ENCODE measurements at places on chromosomes 11 and 22.

- DNase-seq: peak; percentile 69
These were observed 6.4 kb downstream of the ENDOD1 start for GRCh38 chr11:95095858-95096587.

- DNase-seq: no peak
These were observed 60.4 kb upstream of the UBASH3B start for GRCh38 chr11:122594986-122595645.

- no peak for DNase-seq
These were observed 12.5 kb downstream of the CDPF1 start for GRCh38 chr22:46237453-46238124.

DNA sequence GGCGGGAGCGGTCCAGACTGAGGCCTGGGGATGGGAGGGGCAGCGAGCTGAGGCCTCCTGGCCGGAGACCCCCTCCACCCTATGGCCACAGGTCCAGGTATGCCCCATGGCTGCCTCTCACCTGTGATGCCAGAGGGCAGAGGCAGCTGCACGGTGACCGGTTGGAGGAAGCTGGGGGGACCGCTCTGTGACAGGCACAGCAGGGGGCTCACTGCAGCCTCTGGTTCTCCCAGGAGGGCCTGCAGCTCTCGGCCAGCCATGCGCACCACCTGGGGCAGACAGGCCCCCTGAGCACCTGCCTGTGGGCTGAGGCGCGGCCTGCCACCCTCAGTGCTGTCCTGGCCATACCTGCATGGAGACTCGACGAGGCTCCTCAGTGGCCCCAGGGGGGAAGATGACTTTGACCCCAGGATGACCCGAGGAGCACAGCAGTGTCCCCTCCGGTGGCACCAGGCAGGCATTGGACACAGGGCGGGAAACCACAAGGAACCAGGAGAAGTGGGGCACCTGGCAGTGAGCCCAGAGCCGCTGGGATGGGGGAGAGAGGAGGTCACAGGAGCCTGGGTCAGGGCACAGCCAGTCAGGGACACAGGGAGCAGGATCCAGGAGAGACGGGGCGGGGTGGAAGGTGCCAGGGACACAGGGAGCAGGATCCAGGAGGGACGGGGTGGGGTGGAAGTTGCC, 3.2 kb upstream of the SLC25A22 start:
- DNase-seq: no peak

DNA sequence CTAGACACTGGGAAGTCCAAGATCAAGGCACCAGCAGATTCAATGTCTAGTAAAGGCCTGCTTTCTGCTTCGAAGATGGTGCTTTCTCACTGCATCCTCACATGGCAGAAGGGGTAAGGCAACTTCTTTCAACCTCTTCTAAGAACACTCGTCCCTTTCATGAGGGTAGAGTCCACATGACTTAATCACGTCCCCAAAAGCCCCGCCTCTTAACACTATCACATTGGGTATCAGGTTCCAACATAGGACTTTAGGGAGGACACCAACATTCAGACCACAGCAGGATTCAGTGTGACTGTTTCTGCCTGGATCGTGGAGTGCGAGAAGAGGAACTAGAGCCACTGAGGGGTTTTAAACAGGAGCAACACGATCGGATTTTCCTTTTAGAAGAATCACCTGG, 3.7 kb upstream of the TIRAP start:
- no peak for DNase-seq

GRCh38 chr11:75810637-75811390, 4.2 kb upstream of the UVRAG start:
- DNase-seq: peak; percentile 79

- DNase-seq: no peak
These were observed 4.4 kb downstream of the CAVIN3 start for GRCh38 chr11:6315811-6316425.

DNA sequence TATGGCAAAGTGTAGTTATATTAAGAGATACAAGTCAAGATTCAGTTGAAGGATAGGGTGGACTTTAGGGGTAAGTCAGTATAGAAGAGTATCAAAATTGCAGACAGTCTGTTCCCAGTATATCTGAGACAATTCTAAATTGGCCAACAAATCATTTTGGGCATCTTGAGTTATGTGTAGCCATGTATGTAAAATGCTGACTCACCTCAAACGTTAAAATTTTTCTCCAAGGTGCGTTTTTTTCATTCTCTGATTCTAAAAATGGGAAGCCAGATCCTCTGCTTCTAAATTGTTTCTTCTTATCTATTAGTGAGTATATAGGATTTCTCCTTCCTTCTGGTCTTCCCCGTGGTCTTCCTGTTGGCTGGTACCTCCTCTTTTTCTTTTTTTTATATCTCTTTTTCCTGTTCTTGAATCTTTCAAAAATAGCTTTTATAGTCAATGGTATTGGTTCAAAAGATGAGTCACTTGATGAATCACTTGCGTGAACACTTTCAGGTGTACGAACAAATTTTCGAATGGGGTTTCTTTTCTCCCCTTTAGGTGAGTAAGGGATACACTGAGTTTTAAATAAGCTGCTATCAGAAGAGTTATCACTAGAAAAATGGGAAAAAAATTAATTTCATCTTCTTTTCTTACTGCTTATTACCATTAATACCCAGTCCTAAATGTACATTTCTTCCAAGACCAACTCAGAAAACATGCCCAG, 3.2 kb downstream of the TAF1D start:
- DNase-seq: no peak

DNA sequence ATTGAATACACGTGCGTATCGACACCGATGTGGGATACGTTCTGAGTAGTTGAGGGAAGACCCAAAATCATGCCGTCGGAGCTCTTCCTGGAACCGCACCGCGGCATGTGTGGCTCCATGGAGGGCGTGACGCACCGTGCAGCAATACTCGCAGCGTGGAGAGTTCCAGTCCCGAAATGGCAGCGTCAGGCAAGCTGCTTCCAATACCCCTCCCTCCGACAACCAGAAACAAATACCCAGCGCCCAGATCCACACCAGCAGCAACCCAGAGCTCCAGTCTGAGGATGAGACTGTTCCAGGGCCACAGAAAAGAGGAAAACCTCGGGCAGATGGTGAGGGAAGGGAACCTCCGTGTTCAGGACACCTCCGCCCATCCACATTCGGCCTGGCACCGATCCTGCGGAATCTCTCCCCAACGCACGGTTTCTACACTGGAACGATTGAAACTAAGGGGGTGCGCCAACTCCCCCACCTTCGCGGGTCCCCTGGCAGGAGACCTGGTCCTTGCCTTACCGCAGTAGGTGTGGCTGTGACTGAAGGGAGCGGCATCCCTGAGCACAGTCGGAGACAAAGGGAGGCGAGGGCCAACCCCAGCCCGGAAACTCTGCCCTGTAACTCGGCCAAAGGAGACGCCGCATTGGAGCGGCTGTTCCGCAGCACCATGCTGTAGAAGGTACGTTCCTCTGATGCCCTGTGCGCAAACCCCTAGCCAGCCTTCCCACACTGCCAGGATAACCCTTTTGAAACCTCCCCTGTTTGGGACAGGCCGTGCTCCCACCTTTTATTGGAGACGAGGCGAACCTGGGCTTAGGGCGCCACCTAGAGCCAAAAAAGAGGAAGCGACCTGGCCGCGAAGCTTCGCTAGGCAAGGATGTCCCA, 28.2 kb downstream of the DBX1 start:
- DNase-seq: no peak

- no peak for DNase-seq
These were observed 144.3 kb upstream of the ANO3 start for GRCh38 chr11:26187639-26188038.

DNA sequence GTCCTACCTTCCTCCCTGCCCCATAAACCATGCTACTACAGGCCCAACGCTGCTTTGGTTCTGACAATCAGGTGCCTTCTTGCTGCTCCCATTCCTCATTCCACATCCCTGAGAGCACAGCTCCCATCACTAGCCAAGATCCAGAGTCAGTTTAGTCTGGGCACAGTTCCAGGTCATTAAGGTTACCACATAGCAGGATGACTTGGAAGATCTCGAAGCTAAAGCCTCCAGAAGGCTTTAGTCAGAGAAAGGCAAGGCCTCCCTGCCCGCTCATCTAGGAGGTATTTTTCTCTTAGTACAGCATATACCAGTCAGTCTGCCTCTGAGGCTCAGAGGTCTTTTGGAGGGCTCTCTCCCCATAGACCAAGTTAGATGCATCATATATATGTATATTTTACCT, 30.3 kb downstream of the TRIM66 start:
- DNase-seq: no peak

DNA sequence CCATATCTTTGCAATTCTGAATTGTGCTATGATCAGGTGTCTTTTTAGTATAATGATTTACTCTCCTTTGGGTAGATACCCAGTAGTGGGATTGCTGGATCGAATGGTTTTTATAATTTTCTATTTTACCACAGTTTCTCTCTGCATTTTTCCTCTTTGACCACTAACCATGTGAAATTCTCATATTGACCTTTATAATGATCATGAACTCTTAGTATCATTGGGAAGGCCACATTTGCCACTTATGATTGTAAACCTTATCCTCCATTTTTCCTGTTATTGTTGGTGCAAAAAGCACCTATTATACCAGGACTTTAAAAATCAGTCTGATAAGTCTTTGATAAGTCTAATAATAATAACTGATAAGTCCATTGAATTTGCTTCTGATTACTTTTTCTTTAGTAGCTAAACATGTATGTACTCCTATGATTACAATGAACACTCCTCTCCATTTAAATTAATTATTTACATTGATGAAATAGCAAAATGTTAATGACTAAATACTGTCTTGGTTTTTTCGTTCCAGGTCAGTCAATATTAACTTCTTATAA, 9.6 kb downstream of the NEAT1 start:
- no peak for DNase-seq

DNA sequence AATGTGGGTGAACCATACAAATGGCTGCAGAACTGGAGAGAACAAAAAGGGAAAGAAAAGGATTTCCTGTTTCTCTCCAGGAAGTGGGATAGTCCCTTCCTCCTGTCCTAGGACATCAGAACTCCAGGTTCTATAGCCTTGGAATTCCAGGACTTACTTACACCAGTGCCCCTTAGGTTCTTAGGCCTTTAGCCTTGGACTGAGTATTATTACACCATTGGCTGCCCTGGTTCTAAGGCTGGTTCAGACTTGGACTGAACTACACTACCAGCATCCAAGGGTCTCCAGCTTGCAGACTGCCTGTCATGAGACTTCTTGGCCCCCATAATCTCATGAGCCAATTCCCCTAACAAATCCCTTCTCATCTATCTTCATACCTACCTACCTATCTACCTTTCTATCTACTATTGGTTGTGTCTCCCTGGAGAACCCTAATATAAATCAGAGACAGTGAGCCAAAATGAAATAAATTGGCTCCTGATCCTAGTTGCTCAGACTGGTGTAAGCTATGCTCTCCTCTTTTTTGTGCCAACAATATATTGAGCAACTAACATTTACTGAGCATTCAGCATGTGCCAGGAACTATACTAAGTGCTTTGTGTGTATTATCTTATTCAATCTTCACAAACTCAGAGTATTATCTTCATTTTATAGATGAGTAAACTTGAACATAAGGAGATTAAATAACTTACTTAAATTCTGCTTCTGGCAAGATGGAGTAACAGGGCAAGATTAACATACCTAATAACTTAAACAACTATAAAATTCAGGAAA, 303.7 kb downstream of the TTC28 start:
- DNase-seq: no peak

GRCh38 chr22:45329530-45329936, 19.8 kb downstream of the FAM118A start:
- DNase-seq: no peak

GRCh38 chr11:118108513-118108912, 21.8 kb upstream of the SMIM35 start:
- DNase-seq: no peak

GRCh38 chr11:129352676-129353075, 23.0 kb upstream of the BARX2 start:
- DNase-seq: no peak

DNA sequence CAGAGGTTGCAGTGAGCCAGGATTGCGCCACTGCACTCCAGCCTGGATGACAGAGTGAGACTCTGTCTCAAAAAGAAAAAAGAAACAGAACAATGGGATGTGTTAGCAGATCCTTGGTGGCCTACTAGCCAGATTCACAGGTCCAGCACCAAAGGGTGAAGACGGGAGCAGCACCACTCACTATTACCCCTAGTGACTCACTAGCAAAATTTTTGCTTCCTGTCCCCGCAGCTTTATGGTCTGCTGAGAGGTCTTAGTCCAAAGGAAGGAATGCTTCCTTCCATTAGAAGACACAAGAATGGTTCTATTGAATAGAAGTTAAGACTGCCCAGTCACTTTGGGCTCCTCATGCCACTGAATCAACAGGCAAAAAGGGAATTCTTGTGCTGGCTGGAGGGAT, 35.9 kb upstream of the NUP50 start:
- no peak for DNase-seq

- no peak for DNase-seq
These were observed 23.9 kb upstream of the RBFOX2 start for GRCh38 chr22:36052505-36052941.

DNA sequence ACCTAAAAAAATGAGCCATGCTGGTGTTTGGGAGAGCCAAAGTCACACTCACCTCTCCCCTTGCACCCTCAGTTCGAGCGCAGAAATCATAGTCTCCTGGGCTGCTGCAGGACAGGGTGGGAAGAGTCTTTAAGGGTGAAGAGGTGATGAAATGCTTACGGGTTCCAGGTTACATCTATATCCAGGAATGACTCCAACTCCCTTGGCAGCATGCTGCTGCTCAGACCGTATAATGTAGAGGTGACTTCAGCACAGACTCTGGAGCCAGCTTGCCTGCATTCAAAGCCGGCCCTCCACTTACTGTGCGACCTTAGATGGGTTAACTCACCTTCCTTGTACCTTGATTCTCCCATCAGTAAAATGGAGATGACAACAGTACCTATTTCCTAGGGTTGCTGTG, 17.3 kb upstream of the PKNOX2 start:
- no peak for DNase-seq

GRCh38 chr11:57356268-57356667, 18.1 kb downstream of the P2RX3 start:
- DNase-seq: no peak

- DNase-seq: no peak
These were observed 34.4 kb downstream of the LRRC32 start for GRCh38 chr11:76635991-76636738.

DNA sequence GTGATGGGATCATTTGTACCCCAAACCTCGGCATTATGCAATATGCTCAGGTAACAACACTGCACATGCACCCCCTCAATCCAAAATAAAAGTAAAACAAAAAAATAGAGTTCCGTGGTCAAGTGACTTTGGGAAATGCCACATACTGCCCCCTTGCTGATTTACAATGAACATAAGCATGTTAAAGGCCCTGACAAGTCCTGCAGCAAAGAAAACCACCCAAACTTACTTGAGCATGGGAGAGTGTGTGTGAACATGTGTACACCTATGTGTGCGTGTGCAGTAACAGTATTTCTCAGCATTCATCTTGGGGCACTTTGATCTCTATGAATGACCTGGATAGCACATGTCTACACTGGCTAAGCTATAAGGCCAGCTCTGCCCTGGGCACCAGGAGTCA, 15.8 kb upstream of the IGSF22 start:
- no peak for DNase-seq
